ENCODE measurements at places on chromosomes 4 and X.

DNA sequence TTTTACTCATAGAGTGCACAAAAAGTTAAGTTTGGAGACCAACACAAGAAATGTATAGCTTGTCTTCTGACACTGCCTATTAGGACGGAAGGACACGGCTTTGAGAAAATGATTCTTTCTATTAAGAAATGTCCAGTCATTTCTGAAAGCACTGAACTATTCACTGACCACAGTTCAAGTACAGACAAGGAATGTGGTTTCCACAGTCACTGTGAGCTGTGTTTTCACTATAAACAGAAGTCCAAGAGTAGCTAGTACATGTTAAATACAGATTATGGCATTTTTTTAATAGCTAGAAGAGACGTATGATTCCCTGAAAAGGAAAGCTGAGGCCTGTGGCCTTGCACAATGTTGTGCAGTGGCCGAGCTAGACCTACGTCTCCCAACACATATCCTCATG lies 115.1 kb upstream of the GPM6A start:
- DNase-seq = no peak

DNA sequence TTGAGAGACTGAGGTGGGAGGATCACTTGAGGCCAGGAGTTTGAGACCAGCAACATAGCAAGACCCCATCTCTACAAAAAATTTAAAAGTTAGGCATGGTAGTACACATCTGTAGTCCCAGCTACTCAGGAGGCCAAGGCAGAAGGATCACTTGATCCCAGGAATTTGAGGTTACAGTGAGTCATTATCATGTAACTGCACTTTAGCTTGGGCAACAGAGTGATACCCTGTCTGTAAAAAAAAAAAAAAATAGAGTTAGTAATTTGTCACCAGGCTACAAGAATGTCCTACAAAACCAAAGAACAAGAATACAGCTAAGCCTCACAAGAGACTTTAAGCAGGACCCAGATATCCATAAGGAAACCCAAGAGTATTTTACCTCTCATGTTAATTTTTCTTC lies 27.0 kb upstream of the RAB28 start:
- no peak for DNase-seq

DNA sequence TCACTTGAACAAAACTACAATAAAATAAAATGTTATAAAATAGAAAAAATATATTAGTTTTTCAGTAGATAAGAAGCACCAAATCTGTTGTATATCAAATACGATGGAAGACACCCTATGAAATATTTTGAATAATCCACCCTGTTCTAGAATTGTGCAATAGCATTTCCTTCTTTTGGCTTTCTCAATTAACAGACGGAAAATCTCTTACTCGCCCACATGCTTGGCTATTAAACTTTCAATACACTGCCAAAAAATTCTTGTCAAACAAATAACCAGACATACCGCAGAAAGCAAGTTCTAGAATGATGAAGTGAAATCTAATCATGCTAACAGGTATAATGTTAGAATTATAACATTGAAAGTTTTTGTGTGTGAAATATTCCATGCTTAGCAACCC lies 671.6 kb upstream of the SLIT2 start:
- no peak for DNase-seq

DNA sequence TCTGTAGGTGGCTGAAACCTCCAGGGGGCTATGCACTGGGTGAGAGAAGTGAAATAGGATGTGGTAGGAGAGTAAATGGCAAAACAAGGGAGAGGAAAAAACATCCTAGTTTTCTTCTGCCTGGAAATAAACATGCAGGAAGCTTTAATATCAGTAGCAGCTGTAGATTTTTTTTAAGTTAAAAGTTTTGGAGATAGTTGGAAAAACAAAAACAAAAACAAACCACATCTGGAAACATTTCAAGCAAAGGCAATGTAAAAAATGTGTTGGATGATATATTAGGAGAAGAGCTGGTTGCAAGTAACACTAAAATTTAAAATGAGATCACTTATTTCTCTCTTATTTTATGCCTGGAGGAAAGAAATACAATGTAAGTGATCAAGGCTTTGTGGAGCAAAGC lies 388.0 kb downstream of the SPRY1 start:
- no peak for DNase-seq

GRCh38 chr4:9894644-9895332 lies 113.4 kb downstream of the DRD5 start:
- DNase-seq = no peak

- no peak for DNase-seq
Observed at GRCh38 chr4:149266301-149266700, 549.3 kb downstream of the IQCM start.

DNA sequence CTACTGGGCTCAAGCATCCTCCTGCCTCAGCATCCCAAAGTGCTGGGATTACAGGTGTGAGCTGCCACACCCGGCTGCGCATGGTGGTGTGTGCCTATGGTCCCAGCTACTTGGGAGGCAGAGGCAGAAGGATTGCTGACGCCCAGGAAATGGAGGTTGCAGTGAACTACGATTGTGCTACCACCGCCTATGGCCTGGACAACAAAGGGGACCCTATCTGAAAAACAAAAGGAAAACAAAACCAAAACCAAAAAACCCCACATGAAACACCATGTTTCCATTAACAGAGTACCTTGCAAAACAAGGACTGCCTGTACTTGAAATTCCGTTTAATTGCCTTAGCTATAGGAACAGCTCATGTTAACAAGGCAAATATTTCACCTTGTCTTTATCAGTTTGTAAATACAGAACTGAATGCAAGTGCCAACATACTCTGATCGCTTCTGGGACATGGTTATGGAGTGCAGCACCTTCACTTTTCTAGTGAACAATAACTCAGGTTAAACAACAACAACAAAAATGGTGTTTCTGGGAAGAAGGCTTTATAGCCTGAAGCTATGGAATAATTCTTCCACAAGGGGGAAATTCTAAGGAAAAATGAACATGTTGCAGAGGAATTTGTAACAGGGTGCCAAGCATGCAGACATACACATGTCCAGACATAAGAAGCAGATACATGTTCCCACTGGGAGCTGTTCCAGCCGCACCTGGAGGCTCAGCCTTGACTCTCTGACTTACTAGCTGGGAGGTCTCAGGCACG lies 73.2 kb upstream of the STS start:
- DNase-seq = no peak

GRCh38 chr4:185016101-185016940 lies 2.0 kb upstream of the HELT start:
- no peak for DNase-seq

GRCh38 chrX:42886519-42886918 lies 108.6 kb upstream of the PPP1R2C start:
- no peak for DNase-seq

DNA sequence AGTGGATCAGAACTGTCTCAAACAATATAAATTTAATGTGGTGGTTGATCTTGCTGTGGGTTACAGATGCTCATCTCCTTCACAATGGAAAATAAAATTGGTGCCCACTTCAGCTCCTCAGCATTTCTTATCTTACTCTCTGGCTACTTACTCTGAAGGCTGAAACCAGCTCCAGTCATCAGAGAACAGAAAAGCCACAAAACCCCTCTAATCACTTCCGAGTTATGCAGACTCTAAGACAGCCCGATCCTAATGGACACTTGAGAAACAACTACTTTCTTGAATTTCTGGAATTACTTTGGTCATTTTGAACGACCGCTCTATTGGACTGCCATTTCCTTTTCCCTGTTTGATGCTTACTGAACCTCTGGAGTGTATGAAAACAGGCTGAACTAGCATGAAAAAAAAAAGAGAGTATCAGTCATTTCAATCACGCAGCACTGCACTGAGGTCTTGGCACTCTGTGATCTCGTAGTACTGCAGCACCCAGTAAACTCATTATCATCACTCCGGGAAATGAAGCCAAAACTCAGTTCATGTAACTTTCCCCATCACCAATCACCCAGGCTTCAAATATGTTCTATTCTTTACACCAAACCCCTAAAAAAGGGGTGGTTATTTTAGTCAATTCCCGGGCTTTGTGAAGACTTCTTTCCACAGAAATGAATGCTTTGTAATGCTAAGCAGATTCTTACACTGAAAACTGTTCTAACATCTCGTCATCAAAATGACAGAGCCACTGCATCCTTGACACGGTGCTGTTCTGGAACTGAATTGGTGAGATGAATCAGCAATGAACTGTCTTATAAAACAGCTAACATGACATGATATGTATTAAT lies 54.5 kb downstream of the TSPAN5 start:
- no peak for DNase-seq

GRCh38 chr4:69760455-69760854 lies at the start of gene SULT1B1:
Gene SULT1B1, minus strand, starts transcription at chr4:69760620. Its CDS starts 5,403 bp downstream, at chr4:69755217.
- peak; percentile 16 for DNase-seq

GRCh38 chr4:40462326-40462725 lies 127.2 kb downstream of the CHRNA9 start:
- DNase-seq = no peak

GRCh38 chr4:17155486-17155885 lies 257.0 kb upstream of the LDB2 start:
- DNase-seq = no peak

- DNase-seq = no peak
Observed at GRCh38 chrX:1102786-1103185, 109.7 kb downstream of the CRLF2 start.

DNA sequence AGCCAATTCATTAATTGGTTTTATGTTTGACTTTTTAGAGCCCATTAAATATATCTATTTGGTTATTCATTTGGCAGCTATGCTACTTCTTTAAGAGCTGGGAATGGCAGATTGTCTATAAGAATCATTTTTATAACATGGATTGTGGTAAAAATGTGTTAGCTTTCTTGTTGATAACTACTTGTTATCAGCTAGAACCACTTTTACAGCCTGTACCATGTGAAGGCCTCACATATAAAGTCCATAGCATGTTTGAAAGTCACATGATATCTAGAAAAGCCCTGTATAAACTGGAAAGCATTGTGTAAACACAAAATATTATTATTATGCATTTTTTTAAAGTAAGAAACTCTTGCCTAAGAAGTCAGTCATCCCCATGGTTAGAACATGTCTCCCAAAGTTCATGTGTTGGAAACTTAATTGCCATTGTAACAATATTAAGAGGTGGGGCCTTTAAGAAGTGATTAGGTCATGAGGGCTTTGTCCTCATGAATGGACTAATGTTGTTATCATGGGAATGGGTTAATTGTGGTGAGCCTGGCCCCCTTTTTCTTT lies 110.9 kb upstream of the BMP2K start:
- DNase-seq = no peak

- no peak for DNase-seq
Observed at GRCh38 chrX:16771483-16772398, 14.5 kb upstream of the TXLNG start.

- DNase-seq = no peak
Observed at GRCh38 chr4:17418010-17418409, 93.9 kb downstream of the QDPR start.

- no peak for DNase-seq
Observed at GRCh38 chrX:79169484-79169883, 25.0 kb downstream of the GPR174 start.

DNA sequence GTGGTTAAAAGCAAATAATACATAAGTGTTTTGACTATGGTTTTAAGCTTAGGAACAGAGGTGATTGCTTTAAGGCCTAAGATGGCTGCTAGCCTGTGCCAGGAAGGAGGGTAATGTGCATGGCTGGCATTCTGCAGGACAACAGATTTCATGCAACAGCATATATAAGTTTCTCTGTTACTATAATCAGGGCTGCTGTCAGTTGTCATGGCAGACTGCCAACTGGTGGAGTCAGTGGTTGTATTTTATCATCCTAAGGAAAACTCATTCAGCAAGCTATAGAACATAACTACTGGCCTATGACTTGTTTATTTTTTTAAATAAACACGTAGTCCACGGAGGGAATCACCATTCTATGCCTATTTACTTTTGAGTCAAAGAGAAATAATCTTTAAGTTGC lies 77.7 kb upstream of the DCAF8L1 start:
- DNase-seq = no peak

DNA sequence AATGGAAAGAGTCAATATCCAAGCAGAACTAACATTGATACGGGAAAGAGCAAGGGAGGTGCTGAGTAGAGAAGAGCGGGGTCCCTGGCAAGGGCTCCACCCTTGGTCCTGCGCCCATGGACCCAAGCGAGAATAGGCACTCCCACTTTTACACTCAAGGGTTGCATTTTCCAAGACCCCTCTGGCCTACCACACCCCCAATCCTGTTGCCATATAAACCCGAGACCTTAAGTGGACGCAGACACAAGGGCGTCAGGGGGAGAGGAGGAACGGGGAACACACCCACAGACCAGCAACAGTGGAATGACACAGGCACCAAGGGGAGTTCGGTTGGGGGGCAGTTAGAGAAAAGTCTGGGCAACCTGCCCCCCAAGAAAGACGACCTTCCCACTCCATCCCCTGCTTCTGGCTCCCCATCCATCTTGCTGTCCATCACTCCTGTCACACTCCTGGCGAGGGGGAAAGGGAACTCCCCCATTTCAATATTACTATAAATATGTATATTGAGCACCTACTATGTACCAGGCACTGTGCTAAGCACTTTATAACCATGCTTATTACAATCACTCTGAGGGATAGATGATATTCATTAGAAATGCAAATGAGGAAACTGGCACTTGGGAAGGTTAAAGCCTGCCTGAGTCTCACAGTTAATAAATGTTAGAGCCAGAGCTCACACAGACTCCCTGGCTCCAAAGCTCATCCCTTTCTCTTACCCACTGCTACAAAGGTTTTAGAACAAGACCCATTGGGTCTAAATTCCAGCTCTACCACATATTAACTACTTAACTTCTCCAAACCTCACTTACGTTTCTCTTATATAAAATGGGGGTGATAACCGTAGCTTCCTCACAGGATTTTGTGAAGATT lies 51.7 kb downstream of the SCD5 start:
- DNase-seq = no peak

DNA sequence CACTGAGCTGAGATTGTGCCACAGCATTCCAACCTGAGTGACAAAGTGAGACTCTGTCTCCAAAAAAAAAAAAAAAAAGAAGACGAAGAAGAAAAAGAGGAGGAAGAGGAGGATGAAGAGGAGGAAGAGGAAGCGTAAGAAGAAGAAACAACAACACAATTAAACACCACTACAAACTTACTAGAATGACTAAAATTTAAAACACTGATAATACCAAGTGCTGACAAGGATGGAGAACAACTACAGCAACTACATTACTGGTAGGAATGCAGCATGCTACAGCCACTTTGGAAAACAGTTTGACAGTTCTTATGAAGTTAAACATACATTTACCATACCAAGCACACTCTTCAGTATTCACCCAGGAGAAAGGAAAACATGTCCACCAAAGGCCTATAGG lies 24.1 kb downstream of the LRBA start:
- no peak for DNase-seq

GRCh38 chr4:5412296-5412695 lies 296.1 kb downstream of the EVC2 start:
- DNase-seq = no peak

- no peak for DNase-seq
Observed at GRCh38 chr4:117327491-117327890, 242.1 kb upstream of the TRAM1L1 start.

DNA sequence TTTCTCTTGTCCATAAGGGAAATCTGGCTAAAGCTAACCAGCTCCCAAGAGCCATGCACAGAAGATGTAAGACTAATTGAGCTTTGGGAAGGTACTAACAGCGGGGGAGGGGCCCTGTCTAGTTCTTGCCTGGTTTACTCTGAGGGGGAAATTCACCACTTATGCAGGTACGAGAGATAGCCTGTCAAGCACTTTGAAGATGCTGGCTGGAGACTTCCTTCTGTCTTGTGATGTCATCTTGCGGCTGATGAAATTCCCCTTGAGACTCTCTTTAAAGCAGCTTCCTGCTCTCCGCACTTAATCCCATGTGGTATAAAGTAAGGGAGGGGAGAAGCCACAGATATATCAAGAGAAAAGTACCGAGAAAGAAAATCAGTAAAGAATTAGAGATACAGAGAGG lies 345.3 kb downstream of the MAPK10 start:
- no peak for DNase-seq
